ENCODE measurements at places on chromosomes 7 and 10.

- DNase-seq = peak; percentile 85
Measured at GRCh38 chr10:96229568-96230030, 41.8 kb downstream of the BLNK start.

GRCh38 chr7:2589341-2589740, 30.6 kb downstream of the IQCE start:
- DNase-seq = no peak

DNA sequence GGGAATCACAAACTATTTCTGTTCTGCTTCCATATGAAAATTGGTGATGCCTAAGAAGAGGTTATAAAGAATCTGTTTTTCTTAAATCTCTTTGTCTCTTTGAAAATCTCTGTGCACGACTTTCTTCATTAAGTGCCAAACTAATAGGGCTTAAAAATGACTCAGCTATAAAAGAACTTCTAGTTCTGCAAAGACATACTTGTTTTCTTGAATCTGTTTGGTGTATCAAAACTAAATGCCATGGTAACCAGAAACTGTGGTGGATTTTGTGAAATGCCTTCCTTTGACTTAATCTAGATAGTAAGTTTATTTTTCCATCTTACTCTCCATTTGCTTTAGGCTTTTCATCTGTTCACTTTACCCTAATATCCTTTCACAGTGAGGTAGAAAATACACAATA, 417.8 kb downstream of the PARD3 start:
- no peak for DNase-seq

- DNase-seq = peak; percentile 84
Measured at GRCh38 chr7:130150587-130150986, 54.6 kb downstream of the TMEM209 start.

DNA sequence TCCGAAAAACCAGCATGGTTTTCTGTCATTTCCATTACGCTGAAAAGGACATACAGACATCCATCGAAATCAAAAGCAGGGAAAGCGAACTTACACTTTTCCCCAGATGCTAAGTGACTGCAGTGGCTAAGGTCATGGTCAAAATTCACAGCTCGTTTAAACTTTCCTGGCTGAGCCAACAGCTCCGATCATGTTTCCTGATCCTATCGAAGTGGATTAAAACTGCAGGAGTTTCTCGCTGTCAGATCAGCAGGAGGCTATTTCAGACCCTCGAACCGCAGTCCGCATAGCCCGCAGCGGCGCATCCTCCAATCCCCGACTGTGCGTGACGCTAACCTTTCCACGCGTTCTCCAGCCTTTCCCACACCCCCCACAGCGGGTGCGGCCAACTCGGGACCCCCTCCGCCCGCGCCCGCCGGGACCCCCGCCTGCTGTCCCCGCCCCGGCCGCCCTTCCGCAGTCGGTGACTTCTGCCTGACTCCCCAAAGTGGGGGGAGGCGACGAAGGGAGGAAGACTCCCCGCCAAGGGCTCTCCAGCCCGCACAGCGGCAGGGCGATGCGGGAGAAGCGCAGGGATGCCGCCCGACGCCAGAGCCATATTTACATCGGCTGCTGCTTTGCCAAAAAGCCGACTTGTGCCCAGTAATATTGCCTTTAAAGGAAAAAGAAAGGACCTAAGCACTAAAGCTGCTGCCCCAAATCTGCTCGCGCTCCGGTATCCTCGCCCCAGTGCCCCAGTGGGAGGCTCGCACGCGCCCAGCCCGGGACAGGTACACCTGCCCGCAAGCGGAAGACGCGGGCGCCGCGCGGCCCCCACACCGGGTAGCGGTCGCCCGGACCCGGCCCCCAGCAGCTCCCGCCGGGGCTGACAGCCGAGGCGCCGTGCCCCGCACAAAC, 1.2 kb downstream of the PIP4K2A start:
- DNase-seq = peak; percentile 25

DNA sequence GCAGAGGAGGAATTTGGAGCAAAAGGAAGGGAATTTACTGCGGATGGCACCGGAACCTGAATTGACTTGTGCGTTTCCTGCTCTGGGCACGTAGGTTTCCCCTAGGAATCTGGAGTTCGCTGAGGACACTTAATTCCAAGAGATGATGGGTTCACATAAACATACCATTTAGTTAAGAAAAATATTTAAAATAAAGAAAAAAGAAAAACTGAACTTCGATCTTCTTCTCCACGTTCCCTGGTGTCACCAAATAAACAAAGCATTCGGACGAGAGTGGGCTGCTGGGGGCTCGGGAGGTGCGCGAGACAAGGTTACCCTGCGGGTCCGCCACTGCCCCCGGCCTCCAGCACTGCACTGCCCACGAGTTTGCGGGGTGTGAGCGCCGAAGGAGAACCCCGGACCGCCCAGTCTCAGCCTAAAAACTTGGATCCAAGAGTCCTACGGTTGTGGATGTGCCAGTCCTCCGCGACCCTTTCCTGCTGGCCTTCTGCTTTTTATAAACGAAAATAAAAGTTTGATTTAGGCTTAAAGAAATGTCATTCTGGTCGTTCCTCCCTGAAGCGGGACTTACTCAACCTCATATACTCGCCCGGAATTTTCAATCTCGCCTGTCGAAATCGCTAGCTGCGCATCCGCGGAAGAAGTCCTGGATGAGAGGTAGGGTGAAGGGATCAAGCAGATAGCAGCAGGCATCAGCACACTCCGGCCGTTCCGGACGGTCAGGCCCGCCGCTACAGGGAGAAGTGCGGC, 30.3 kb downstream of the SKIDA1 start:
- DNase-seq = no peak

DNA sequence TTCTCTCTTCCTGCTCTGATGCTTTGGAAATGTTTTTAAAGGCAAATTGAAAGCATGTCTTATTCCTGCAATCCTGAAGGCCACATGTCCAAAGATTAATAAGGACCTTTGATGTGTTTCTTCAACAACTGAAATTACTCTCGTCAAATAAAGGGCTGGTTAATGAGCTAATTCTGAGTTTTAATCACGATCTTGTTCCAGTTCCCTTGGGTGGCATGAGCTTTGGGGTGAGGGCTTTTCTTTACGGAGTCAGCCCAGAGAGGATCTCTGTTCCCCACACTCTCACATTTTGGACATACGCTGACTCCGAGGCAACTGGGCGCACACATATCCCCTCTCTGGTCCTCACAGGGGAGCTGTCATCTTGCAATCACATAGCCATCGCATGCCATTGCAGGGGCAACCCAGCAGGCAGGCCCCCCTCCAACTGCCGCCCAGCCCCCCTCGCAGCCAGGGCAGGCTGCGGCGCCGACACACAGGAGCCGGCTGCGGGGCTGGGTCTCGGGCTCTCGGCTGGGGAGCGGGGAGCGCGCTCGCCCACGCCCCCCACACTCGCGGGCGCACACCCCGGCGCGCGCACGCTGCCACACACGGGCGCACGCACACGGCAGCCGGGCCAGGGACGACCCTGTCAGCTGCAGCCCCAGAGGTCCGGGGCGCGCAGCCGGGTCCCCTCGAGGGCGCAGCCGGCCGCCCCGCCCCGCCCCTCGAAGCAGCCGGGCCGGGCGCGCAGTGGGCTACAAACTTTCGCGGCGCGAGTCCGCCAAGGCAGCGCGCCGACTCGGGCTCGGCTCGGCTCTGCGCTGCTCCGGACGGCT, at the start of gene GDF10:
Gene GDF10, plus strand, starts transcription at position 587 of the 818 bp plus-strand sequence. CDS start 455 bp downstream, outside the sequence.
- DNase-seq = no peak

GRCh38 chr7:130925136-130925794, 191.3 kb upstream of the KLF14 start:
- DNase-seq = no peak

All from NAMALWA (cell line).